Activated naive CD8-positive, alpha-beta T cell treated with anti-CD3 and anti-CD28 coated beads, Interleukin-2, amount 50 U/mL, for 24 hours (primary cell): ENCODE measurements at places on chromosomes 16 and 17.

DNA sequence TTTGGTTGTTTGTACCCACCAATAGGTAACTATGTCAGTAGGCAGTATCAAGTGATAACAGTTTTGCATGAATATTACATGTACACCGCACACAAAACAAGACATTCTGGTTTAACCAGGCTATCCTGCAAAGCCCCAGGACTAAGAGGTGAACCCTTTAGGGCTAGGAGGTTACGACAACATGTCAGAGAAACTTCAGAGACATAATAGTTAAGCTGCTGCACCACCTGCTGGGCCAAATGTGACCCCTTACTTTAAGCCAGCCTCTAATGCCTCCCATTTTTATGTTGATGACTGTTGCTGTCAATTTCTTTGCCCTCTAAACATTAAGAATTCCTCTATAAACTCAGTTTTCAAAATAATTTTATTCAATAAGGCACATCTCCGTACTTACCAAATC, 15.4 kb downstream of the SRP68 start:
- no peak for DNase-seq

DNA sequence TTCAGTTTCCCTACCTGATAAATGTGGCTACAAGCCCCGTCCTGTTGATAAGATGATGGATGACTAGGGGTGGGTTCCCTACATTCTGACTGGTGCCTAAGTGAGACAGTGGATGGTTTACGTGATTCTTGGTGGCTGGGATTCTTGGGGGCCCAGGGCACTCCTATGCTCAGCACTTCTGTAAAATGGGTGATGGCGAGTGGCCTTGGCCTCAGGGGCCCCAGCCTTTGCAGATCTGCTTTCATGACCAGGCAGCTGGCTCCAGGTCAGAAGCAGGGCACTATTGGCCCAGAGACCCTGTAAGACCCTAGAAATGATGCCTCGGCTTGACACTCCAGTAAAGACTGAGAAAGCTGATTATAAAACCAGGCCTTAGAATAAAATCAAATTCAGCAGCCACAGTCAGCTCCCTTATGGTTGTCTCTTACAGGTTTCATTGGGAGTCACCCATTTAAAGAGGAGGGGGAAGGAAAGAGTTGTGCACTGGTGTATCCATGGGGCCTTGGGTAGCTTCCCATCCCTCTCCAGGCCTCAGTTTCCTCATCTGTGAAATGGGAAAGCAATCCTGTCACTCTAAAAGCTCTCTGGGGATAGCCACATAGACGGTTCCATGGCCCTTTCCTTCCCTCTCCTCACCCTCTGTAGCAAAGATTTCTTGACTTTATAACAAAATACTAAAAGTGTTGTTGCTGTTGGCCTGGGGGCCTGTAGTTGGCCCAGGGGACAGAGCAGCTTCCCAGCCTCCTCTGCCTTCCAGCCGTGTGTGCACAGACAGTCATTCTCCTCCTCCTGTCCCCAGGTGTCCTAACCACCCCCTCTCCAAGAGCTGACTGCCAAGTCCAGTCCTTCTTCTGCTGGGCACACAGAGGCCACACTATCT, 1.2 kb downstream of the SNX20 start:
- DNase-seq, result no peak

GRCh38 chr16:5188318-5188988, 90.9 kb upstream of the EEF2KMT start:
- DNase-seq, result no peak

GRCh38 chr16:83928341-83929055, 24.5 kb upstream of the OSGIN1 start:
- no peak for DNase-seq

DNA sequence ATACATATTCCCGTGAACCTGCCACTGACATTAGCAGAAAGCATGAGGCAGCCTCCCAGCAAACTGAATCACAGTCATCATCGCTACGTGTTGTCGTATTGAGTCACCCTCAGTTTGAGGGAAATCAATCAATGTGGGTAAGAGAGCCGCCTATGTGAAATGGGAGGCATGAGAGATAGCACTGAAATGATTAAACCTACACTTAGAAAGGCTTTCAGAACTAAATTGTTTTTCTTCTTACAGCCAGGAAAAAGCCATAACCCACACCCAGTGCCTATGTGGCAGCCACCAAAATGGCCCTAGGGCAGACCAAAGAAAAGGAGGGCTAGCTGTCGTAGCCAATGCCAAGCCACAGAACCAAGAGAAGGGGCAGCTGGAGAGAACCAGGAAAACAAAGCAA, 90.5 kb downstream of the ADAMTS18 start:
- DNase-seq, result no peak

GRCh38 chr17:83064021-83064731, 15.2 kb upstream of the METRNL start:
- DNase-seq, result no peak
